Nucleus accumbens (tissue), 56 donors: ENCODE measurements at places on chromosomes 7 and 10.

DNA sequence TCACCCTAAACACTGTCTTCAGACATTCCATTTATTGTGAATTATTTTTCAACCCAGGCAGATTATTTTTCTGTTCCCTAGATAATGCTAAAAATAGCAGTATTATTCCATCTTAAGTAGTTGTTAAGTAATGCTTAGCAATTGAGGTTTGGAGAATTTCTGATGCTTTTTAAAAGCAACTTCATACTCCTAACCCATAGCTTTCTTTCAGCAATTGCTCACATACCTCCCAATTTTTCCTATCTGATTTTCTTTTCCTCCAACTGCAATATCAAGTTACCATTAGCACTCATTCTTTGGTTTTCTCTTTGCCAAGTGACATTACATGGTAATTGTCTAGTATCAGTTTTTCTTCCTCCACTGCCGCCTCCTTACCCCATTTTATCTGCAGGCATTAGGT, 104.7 kb downstream of the GPR85 start:
- no peak for DNase-seq

DNA sequence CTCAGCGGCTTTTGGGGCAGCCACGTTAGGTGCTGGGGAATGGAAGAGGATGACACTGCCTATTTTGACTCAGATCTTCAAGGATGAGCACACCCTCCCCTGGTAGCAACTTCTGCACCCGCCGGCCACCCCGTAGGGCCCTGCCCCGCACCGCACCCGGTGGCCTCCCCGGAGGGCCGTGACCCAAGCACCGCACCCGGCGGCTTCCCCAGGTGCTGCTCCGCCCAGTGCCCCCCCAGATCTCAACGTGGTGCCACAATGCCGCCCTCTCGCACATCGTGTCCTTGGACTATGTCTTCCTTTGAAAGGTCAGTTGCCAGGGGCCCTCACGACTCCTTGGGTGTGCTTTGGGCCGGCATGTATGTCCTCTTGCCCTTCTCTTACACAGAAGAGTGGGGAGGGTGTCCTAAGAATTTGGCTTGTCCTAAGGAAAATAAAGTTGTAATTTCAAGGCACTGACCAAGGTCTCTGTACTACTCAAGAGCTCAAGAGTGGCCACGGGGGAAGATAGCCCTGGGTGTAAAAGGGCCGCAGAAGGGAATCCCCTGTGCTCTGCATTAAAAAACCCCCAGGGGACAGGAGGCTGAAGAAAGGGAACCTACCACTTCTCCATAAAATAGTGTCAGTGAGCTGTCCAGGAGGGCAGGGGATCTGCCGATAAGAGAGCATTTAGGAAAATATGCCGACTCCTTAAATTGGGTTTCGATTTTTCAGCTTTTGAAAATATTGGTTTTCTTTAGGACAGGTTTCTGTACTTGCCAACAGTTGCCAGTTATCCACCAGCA, 1.6 kb upstream of the LANCL2 start:
- DNase-seq: no peak

DNA sequence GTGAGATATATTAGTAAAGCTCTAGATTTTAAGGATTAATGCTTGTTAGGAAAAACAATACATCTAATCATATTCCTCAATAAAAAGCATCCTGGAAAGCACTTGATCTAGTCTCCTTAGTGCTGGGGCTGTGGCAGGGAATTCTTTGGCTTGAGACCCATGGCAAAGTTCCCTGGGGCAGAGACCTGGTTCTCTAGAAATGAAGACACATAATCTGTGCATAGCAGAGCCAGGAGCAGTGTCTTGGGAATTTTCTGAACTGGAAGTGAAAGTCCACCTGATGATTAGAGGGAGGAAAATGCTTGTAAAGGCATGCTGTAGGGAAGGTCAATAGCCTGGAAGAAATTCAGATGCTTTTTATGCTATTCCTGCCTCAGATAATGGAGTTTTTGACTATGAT, 247.4 kb downstream of the CDK14 start:
- no peak for DNase-seq

- no peak for DNase-seq
These were observed 261.9 kb downstream of the SNX10 start for GRCh38 chr7:26553582-26553981.

DNA sequence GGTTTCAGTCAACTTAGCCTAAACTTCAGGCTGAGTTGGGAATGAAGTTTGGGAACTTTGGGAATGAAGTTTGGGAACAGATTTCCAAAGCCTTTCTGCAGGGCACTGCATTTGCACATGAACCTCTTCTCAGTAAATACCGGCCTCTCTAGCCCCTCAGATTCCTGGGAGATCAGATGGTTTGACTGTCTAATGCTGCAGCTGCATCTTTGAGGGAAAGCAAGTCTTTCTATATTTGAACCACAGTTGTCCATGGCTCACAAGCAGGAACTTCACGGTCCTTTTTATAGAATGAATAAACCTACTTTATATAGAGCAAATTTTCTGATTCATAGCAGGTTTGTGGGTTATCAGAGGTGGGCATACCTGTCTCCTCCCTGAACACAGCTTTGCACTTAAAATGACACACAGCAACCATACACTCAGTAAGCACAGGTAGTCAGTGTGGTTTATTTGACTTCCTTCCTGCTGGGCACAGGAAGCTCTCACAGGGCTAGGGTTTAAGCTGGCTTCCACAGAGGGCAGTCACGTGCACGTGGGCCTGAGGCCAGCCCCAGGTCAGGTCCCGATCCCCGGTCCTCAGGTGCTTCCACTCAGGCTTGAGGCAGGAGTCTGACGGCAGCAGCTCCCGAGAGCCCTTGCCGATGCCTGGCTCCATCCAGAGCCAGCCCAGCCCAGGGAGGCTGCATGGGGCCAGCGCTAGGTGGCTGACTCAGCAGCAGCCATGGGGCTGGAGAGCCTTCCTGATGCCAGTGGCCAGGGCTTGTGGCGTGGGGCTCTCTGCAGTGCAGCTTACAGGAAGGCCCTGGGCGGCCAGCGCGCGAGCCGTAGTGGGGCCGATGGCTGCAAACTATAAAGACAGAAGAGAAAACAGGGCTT, 12.8 kb upstream of the MMP21 start:
- DNase-seq: no peak

GRCh38 chr10:11713186-11713743, 28.9 kb upstream of the ECHDC3 start:
- no peak for DNase-seq

DNA sequence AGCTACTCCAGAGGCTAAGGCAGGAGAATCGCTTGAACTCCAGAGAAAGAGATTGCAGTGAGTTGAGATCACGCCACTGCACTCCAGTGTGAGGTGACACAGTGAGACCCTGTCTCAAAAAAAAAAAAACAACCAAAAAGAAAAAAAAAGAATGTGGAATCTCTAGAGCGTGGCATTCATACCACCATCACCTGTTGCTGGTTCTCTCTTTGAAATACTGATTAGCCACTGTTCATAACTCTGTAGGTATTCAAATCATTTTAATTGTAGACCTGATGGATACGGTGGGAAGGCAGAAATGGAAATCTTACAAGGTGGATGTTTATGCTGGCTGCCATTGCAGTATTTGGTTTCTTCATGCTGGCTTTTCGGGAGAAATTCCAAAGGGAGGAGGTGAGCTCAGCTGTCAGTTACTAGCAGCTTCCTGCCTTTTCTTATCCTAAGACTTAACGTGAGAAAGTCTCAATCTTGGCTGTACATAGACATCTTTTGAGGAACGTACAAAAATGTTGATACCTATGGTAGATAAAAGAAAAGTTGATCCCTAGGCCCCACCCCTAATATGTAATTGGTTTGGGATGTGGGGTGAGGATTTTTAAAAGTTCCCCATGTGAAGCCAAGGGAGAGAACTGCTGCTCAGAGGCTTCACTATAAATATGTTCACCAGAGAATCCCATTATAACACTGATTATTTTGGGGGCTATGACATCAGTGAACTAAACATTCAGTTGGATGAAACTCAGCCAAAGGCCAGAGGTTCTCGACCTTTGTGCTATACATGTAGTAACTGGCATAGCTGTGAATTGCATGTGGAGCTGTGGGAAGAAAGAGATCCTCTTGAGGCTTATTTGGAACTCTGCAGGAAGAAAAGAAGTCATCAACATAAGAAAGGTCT, 26.9 kb upstream of the MKLN1 start:
- no peak for DNase-seq

- DNase-seq: no peak
These were observed 282.1 kb upstream of the BMPER start for GRCh38 chr7:33623267-33623666.

DNA sequence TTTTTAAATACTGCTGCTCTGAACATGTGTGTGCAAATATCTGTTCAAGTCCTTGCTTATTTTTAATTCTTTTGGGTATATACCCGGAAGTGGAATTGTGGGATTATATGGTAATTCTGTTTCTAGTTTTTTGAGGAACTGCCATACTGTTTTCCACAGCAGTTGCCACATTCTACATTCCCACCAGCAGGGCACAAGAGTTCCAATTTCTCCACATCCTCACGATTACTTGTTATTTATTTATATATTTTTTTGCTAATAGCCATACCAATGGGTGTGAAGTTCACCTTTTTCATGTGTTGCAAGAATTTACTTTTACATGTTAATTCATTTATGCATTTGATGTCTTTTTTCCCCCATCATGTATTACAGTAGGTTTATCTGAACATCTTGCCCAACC, 79.6 kb upstream of the CXCL12 start:
- DNase-seq: no peak

DNA sequence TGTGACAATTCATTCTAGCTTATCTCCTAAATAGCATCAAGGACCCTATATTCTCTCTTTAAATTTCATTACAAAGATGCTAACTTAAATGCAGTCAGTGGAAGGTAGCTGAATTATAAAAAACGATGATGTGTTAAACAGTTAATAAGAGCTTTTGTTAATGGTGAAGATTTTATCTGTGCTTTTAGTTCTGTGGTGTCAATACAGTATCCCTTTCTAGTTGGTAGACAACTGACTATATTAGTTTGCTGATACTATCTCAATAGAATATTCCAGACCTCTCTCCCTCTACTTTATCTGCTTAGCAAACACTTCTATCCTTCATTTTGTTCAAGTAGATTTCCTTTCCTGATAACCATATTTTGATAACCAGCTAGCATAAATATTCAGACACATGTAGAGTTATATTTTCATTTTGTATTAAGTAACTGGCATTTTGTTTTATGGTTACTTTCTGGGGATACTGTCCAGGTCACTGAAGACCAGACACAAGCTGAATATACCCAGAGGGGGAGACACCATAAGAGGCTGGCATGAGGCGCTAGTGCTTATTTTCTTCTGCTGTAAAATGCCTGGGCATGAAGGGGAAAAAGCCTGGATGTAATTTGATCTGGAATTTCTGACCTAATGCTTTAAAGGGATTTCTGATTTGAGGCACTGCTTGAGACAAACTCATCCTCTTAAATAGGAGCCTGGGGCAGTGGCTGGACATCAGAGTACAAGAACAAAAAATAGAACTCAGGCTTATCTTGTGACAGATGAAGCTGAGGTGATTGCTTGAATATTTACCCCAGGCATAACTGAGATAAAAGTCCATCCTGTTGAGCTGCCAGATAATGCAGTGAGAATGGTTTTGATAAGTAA, 197.5 kb downstream of the MALRD1 start:
- DNase-seq: no peak

- DNase-seq: no peak
These were observed 21.1 kb upstream of the PHF14 start for GRCh38 chr7:10952588-10952987.
